DMS 273 treated with DMSO at 0.1 percent for 48 hours (cell line): ENCODE measurements at places on chromosomes 4 and X.

GRCh38 chr4:139898293-139898692, 232.7 kb downstream of the MGST2 start:
- DNase-seq: no peak

DNA sequence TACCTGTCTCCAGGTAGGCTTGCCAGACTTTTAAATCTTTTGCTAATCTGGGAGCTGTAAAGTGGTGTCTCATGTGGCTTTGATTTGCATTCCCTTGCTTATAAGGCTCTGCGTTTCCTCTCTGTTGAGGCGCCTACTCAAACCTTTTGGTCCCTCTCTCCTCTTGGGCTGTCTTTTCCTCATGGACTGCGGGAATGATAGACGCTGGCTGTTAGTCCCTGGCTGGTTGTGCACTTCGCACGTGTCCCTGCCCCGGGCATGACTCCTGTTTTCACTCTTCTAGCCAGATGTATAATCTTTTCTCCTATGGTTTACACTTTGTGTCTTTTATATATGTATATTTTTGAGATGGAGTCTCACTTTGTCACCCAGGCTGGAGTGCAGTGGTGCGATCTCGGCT, 39.7 kb downstream of the RGS12 start:
- no peak for DNase-seq

- no peak for DNase-seq
Measured at GRCh38 chr4:185734214-185734613, 77.8 kb downstream of the SORBS2 start.

- no peak for DNase-seq
Measured at GRCh38 chrX:41933546-41933945, 10.2 kb upstream of the CASK start.

- no peak for DNase-seq
Measured at GRCh38 chr4:8092282-8092681, 66.3 kb downstream of the ABLIM2 start.

DNA sequence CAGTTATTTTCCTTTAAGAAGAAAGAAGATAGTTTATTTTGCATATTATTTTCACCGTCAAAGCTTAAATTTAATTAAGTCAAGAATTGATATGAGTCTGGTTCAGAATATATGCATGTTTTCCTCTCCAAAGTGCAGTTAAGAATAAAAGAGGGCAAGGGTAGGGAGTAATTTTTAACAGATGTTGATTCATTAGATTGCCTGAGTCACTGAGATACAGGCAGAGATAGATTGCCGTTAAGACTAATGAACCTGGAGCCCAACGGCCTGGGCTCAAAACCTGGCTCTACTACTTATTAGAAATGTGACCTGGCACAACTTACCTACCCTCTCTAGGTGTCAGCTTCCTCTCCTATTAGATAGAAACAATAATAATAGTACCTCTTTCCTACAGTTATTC, 1037.4 kb upstream of the PABPC4L start:
- DNase-seq: peak; percentile 13

DNA sequence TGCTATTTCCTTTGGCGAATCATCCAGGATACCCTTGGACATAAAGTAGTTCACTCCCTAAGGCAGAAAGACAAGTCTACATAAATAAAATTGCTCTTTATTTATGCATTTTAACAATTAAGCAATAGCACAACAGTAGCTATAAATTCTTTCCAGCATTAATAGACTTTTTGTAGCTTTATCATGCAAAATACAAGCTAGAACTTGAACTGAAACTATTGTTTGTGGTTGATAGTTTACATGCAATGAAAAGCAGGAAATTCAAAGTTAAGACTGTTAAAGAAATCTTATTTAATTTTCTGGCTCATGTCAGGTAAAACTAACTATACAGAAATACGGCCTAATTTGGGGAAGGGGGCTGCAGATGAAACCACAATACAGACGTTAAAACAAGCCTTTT, 42.3 kb downstream of the FBXO8 start:
- no peak for DNase-seq

- no peak for DNase-seq
Measured at GRCh38 chrX:109830704-109831206, 97.7 kb upstream of the ACSL4 start.

DNA sequence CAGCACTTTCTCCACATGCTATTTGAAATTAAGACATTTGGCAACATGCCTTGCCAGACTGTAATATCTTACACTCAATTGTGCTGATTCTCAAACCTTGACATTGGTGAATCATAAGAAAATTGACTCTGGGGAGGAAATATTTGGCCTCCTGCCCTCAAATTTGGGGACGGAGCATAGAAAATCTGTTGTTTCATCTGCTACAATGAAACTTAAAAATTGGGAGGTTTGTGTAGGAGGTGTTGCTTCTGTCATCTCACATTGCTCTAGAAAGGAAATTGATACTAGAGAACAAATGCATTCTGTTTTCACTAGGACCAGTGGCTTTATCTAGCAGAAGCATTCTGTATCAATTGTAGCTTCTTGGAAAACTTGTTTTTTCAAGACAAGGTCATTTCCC, 5.3 kb downstream of the OCRL start:
- no peak for DNase-seq

DNA sequence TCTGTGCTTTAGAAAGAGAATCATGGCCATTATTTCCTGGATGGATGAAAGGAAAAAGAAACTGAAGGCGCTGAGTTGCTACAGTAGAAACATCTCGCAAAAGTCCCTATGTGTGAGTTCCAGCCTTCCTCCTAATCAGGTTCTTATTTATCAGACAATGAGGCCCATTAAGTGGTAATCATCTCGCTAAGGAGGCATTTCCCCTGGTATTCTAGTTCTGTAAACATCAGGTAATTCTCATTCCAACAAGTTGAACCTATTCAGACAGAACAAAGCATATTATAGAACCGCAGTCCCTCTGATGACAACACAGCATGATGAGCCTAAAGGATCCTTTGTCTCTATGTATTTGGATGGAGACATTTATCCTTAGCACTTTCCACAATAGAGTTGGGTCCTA, 205.7 kb upstream of the MAOA start:
- no peak for DNase-seq

- DNase-seq: no peak
Measured at GRCh38 chr4:17578482-17578891, 1.5 kb downstream of the LAP3 start.

DNA sequence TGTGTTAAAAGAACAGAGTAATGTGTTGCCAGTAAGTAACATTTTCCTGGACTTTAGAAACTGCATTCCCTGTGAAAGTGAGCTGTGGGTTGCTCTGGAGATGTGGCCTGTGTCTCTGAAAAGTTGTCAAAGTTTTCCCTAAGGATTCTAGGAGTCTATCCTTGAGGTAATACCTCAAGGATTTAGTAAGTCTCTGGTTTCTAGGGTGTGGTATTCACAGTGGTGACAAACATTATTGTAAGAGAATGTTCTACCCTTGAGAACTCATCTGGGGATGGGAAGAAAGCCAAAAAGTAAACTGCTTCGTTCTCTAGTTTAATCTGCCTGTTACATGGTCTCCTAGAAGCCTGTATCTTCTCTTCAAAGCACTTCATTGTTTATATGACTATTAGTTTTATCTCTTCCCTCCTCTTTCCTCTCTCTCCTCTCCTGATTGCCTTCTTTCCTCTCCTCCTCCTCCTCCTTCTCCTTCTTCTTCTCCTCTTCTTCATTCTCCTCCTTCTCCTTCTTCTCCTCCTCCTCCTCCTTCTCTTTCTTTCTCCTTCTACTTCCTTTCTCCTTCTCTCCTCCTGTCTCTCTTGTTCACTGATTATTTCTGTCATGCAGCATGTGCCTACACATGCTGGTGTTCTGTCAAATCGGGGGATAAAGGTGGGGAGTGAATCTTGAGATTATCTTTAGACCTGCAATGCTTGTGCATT, 321.3 kb downstream of the PTTG2 start:
- DNase-seq: no peak

- no peak for DNase-seq
Measured at GRCh38 chrX:22889819-22890218, 109.9 kb upstream of the DDX53 start.

GRCh38 chrX:7480721-7481120, 332.8 kb upstream of the PUDP start:
- no peak for DNase-seq

GRCh38 chrX:5724123-5724522, 504.5 kb downstream of the NLGN4X start:
- no peak for DNase-seq

- peak; percentile 20 for DNase-seq
Measured at GRCh38 chr4:7124689-7125442, 57.0 kb upstream of the GRPEL1 start.

DNA sequence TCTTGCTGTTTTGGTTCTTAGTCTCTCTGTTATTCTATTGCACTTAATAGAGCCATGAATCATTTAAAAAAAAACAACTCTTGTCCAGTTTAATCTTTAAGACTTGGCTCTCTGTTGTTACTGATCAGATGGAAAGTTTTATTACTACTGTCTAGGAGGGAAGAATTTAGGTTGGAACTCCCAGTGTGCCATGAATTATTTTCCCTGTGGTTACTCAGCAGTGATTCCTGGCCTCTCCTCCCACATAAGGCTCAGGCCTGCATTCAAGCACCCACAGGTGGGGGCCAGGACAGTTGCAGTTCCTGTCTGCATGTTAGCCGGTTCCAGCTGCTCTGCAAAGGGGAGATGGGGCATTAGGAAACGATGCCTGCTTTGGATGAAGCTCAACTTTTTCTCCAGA, 29.8 kb upstream of the ESX1 start:
- no peak for DNase-seq

DNA sequence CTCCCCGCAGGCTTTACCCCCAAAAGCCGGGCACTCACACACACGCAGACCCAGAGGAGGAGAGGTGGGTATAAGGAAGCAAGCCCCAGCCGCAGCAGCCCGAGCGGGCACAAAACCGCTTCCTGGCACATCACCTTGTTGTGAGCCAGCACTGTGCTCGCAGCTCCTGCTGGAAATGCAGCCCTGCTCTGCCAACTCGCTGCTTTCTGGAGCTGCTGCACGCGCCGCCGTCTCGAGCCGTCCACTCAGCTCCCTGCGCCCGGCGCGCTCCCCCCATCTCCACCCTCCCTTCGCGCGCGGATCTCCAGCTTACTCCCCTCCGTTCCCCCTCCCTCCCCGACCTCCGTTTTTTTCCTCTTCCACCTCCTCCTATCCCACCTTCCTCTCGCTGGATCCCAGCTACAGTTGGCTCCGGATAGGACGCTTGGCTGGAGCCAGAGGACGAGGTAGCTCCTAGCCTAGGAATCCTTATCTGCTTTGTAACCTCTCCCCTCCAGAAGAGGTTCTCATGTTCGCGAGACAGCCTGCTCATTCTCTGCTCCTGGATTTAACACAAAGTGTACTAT, at the start of gene SPOCK3:
SPOCK3 (minus strand) TSS at position 179 of the 566 bp plus-strand sequence.
- no peak for DNase-seq

DNA sequence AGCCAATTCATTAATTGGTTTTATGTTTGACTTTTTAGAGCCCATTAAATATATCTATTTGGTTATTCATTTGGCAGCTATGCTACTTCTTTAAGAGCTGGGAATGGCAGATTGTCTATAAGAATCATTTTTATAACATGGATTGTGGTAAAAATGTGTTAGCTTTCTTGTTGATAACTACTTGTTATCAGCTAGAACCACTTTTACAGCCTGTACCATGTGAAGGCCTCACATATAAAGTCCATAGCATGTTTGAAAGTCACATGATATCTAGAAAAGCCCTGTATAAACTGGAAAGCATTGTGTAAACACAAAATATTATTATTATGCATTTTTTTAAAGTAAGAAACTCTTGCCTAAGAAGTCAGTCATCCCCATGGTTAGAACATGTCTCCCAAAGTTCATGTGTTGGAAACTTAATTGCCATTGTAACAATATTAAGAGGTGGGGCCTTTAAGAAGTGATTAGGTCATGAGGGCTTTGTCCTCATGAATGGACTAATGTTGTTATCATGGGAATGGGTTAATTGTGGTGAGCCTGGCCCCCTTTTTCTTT, 110.9 kb upstream of the BMP2K start:
- no peak for DNase-seq

DNA sequence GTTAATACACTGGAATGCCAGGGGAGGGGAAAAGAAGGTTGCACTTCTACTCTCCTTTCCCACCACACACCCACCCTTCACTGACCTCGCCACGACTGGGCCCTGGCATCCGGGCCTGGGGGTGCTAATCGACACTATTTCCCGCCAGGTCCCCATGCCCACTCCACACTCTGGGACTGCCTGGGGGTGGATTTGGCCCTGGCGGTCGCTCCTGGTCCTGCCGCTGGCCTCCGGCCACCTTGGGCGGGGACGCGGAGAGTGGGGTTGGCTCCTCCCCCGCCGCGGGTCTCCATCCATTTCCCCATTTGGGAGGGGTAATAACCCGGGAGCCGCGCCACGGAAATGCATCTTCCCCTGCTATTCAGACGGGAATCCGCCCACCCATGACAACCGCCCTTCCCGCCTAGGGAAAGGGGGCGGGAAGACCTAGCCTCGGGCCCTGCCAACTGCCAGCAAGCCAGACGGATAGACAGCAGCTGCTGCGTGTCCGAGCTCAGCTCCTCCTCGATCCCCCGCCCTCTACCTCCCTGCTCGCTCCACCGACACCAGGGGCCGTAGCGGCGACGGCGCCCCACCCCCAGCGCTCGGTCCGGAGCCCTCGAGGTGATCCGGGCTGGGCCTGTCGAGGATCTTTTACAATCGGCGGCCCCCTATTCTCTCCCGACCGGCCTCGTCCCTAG, 78.1 kb downstream of the RLIM start:
- DNase-seq: peak; percentile 69

- no peak for DNase-seq
Measured at GRCh38 chr4:38819569-38819968, 15.0 kb upstream of the TLR1 start.

DNA sequence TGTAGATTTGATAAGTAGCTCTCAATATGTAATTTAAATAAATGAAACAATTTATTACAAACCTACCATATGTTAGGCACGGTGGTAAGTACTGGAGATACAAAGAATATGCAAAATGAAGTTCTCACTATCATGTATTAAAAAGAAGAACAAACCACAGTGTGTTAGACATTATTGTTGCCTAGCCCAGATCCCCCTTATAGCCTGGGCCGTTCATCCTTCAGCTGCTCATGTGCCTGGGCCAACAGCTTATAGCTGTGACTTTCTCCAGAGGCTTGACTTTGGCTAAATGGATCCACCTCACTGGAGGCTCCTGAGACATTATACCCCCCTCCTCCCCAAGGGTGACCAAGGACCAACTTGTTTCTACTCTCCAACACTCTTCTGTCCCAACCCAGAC, 29.8 kb upstream of the CCNG2 start:
- no peak for DNase-seq

DNA sequence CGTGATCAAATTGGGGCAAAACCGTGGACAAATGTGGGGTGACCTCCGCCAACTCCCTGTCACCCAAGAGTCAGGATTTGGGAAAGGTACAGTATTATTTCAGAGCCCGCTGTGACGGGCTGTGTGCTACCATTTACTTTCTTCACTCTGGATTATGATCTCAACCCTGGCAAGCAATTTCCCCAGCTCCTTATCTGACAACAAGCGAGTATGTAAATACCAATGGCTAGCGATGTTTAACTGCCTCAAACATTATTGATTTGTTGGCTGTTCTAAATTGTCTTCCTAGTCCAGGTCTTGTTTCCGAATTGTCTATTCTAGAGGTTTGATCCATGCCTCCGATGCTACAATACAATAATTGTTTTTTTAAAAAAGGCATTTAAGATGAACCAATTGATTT, 17.7 kb upstream of the PITX2 start:
- no peak for DNase-seq
